Astrocyte (in vitro differentiated cells and primary cell): ENCODE measurements at places on chromosomes 1 and 21.

DNA sequence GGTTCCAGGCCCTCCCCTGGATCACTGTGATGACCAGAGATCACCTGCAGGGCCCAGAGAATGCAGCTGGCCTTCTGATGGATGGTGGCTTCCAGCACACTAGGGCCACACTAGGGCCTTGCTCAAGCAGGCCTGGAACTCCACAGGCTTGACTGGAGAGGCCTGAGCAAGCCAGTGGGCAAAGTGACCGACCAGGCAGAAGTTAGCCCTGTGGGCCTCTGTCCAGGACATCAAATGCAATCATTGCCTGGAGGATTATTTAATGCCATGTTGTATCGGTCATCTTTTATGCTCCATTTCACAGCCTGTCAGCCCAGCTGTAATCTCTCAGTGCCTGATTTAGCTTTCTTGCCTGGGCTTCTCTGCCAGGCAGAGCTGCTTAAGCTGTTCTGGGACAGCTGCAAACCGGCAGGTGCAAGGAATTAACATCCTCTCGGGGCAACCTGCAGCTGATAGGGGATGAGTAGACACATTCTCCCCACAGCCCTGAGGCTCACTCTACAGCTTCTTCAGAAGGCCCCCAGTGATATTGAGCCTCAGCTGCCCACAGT, 17.7 kb downstream of the NENF start:
- no peak for DNase-seq

GRCh38 chr1:244327533-244327932, 124.2 kb downstream of the ADSS2 start:
- DNase-seq = no peak

GRCh38 chr1:178371933-178372388, 124.8 kb downstream of the CLEC20A start:
- no peak for DNase-seq

- peak; percentile 13 for DNase-seq
These were observed 60.2 kb upstream of the ID3 start for GRCh38 chr1:23619299-23620188.

- DNase-seq = no peak
These were observed 18.9 kb downstream of the ATP5PO start for GRCh38 chr21:33896691-33897090.

GRCh38 chr1:225447650-225448089, 19.8 kb upstream of the LBR start:
- DNase-seq = no peak

DNA sequence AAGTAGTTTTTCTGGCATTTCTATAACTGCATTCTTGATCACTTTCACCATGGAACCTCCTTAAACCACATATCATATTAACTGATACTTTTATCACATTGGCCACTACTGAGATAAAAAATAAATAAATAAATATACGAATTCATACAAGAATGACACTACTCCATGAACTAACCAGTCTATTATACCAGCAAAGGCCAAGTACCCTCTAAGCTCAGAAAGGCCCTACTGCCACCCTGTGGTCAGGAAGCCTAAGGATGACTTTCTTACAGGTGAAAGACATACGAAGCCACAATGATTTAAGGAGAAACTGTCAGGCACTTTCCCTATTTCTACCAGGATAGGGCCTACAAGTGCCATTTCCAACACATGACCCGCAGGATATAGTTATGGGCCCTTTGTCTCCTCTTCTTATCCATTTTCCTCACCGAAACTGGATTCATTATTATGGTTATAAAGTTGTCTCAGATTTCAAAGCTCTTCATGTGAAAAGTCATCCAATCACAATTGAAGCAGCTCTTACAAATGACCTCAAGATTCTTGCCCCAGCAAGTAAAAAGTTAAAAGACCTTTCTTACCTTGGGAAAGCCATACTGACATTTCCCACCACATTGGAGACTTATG, 23.9 kb downstream of the DNAJC8 start:
- DNase-seq = peak; percentile 36

DNA sequence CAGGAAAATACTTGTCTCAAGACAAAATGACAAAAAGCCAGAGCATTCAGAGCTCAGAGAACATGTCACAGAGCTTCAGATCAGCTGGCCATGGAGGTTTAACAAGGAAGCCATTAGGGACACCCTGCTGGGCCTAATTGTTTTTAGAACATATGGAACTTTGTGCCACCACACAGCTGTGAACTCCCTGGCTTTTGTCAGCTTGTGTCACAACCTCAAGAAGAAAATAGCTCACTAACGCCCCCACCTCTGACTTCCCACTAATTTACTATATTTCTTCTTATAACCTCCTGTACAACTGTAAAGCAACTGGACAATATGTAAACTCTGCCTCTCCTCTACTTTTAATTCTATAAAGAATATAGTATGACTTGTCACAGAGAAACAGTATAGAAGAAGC, 21.0 kb upstream of the TDRD10 start:
- DNase-seq = no peak

- DNase-seq = peak; percentile 16
These were observed 27.6 kb downstream of the COQ8A start for GRCh38 chr1:226967665-226968064.

- DNase-seq = no peak
These were observed 2.9 kb downstream of the TTC22 start for GRCh38 chr1:54798206-54798605.

GRCh38 chr21:34582506-34583150, 32.3 kb downstream of the RCAN1 start:
- DNase-seq = peak; percentile 34

- DNase-seq = no peak
These were observed 23.0 kb upstream of the TBX15 start for GRCh38 chr1:119011116-119011515.

DNA sequence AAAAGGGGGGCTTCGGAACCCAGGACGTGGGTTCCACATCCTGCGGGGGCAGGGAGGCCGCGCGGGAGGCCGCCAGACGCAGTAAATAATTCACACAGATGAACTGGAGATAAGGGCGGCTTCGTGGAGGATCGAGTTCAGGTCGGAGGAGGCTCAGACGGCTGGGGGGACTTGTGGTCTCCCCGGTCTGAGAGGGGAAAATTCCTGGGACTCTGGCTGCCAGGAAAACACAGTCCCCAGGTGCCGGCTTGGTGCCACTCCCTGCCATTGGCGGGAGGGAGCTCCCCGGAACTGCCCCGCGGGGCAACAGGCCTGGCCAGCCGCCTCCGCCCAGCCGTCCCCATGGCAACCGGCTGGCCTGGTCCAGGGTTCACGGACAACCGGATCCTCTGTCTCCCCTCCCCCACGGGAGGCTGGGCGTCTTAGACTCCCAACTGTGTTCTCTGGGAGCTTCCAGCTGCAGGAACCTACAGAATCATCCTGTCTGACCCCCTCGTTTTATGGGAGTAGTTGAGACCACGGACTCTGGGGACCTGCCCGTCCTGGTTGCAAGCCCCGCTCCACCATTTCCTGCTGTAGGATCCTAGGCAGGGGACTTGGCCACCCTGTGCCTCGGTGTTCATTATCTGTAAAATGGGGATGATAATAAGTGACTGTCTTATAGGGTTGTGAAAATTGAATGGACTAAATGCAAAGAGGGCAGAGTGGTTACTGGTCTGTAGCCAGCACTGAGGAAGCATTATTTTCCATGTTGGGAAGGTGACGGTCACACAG, 9.6 kb downstream of the CAMK2N1 start:
- DNase-seq = no peak

- peak; percentile 51 for DNase-seq
These were observed 33.7 kb downstream of the PRDM15 start for GRCh38 chr21:41845310-41846032.

DNA sequence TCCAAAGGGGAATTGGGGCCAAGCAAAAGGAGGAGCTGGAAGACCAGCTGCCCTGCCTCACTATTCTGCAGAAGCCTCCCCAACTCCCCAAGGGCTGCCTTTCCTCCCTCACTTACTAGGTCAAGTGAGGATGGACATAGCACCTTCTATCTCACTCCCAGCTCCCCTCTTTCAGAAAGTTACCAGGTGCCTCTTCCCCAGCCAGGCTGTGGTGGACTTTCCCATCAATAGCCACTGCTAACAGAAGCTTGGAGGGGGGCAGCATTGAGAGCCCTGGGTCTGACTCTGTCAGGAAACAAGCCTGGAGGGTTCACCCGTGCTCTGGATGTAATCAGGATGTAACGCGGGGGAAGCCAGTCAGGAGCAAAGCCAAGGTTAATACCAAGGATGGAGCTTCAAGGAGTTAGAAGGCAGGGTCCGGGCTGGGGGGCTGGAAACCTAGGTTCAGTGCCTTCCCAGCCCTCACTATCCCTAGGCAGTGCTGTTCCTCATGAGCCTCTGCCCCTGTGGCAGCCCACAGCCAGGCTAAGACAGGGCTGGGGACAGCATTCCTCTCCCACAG, 127.8 kb upstream of the NGF start:
- no peak for DNase-seq

- peak; percentile 78 for DNase-seq
These were observed 39.9 kb downstream of the IL6R start for GRCh38 chr1:154445040-154445472.

DNA sequence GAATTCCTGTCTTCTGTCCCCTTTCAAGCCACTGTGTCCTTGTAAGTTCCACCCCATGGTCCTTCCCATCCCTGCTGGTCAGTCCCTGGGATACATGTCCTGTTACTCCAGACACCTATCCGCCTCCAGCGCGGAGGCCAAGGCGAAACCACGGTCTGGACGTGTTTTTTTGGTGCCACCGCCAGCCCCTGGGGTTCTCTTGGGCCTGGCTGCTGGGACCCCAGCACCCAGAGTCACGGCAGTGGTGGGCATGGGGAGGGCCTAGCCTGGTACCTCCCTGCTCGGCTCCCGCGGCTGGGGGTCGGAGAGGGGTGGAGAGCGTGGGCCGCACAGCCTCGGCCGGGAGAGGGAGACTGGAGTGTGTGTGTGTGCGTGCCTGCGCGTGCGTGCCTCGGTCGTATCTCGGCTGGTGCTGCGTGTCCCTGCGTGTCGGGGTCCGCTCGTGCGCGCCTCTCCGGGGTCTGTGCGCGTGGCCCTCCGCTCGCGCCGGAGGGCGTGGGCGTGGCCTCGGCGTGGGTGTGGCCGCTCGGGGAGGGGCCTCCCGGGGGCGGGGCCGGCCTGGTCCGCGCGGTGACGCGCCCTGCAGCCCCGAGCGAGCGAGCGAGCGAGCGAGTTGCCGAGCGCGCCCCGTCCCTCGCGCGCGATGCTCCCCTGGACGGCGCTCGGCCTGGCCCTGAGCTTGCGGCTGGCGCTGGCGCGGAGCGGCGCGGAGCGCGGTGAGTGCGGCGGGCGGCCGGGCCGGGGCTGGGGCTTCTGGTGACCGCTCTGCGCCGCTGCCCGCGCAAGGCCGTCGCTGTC, at the start of gene VWA1:
VWA1 (plus strand) TSS at position 585 of the 798 bp plus-strand sequence; CDS start at position 644, 59 bp downstream.
- peak; percentile 42 for DNase-seq

- DNase-seq = no peak
These were observed 3.4 kb downstream of the TRIM11 start for GRCh38 chr1:228403231-228403631.

DNA sequence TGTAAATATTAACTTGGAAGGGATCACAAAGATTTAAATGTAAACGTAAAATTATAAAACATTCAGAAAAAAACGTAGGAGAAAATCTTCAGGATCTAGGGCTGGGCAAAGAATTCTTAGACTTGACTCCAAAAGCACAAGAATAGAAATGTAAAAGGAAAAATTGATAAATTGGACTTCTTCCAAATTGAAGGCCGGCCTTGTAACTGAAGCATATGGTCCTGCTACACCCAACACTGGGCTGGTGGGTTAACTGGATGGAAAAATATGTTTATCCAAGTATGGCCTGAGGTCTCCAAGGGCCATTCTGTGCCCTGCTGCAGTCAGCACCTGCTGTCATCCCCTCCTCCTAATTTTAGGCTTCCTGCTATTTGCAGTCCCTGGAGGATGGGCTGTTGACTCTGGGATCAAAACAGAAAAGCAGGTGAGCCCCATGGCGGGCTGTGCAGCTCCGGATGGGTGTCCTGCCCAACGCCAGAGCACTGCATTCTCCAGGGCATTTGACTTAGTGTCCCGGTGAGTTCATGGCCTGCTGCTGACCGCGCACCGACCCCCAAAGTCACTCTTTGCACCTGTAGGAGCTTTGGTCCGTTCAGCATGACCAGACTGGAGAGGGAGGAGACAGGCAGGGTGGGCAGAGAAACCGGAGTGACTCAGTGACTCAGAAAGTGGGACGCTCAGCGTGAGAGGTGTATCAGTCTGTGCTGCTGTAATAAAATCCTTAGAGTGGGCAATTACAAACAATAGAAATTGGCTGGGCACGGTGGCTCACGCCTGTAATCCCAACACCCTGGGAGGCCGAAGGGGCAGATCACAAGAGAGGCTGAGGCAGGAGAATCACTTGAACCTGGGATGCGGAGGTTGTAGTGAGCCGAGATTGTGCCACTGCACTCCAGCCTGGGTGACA, 6.1 kb upstream of the AIRE start:
- no peak for DNase-seq

DNA sequence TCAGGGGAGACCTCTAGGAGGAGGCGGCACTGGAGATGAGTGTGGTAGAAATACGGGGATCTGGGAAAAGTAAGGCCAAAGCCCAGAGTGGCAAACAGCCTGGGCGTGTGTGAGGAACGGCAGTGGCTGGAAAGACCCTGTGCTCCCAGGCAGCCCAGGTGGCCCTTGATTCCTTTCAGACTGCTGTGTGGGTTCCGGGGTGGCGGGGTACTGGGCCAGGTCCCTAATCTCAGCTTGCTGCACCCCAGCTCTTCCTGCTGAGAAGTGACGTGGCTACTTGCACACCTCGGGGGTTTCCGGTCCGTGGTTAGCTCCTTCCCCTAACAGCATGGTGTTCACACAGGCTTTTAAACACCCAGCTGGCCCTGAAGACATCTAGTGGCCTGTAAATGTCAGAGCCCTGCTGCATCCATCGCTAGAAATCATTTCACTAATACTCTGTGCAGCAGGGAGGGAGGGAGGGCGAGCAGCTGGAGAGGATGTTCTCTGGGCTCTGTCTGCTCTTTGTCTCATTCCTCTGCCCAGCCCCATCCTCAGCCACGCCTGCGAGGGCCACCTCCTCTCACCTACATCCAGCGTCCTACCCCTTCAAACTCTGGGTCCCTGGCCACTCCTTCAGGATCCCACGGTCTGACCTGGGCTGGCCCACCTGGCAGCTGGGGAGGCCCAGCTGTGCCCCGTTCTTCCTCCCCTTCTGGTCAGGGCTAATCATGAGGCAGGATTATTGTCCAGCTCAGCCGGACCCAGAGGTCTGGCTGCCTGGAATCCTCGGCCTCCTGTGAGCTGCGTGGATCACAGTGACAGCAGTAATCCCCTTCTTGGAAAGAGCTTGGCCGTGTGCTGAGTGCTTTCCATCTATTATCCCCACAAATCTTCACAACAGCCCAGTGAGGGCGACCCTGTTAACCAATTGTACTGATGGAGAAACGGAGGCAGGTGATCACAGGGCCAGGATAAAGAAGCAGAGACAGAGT, 7.2 kb downstream of the ZDHHC18 start:
- DNase-seq = no peak

- DNase-seq = no peak
These were observed 40.0 kb downstream of the ABCG1 start for GRCh38 chr21:42258885-42259407.

DNA sequence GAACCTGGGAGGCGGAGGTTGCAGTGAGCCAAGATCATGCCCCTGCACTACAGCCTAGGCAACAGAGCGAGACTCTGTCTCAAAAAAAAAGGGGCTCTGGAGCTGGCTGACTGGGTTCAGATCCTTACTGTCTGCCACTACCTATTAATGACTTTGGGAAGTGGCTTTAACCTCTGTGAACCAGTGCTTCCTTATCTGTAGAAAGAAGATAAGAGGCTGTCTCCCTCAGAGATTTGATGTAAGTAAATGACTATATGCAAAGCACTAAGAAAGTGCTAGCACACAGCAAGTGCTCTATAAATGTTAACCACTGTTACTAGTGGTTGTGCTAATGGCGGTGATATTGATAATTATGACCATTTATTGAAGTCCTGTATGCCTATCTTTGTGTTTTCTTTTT, 94.6 kb downstream of the VPS13D start:
- DNase-seq = no peak

- no peak for DNase-seq
These were observed 19.9 kb downstream of the SLC45A3 start for GRCh38 chr1:205660361-205660760.
